ENCODE measurements at places on chromosomes 2 and 18.

DNA sequence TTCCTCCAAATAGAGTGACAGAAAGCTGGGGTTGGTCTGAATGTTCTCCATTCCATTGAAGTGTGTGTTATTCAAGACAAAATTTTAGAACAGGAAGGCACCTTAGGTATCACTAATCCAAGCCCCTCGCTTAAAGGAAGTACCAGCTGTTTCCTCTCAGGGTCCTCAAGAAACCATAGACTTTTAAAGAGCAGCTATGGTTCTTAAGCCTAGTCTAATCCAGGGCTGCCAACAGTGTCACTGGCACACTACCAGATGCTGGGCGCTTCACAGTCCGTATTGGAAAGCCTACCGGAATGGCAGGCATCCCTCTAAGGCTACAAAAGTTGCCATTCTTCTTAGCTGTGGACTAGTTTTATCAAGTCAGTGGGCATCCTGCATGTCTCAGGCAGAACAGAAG is 1.9 kb downstream of the NEMP2 start:
- no peak for DNase-seq

DNA sequence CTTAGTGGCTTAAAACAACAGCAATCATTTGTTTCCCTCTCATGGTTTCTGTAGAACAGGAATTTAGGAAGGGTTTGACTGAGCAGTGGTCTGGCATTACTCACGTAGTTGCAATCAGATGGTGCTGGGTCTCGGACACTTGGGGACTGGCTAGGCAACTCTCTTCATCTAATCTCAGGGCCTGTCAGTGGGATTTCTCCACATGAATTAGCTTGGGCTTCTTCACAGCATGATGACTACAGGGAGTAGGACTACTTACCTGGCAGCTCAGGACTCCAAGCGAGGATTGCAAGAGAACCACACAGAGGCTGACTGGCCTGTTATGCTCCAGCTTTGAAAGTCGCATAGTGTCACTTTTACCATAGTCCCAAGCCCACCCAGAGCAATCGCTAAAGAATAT is 125.1 kb downstream of the TTC27 start:
- DNase-seq, result no peak

DNA sequence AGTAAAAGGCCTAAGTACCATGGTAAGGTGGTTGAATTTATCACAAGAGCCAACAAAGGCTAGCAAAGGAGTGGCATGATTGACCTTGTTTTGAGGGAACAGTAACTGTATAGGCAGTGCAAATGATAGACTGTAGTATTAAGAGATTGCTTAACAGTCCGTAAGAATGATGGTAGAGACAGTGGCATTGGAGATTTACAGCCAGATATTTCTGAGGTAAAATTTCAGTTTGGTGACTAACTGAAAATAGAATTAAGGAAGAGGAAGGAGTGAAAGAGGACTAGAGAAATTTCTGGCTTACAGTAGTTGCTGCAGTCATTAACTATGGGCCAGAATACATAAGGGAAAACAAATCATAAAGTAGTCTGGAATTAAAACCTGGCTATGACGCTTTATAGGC is 4.4 kb upstream of the BAZ2B start:
- DNase-seq, result no peak

DNA sequence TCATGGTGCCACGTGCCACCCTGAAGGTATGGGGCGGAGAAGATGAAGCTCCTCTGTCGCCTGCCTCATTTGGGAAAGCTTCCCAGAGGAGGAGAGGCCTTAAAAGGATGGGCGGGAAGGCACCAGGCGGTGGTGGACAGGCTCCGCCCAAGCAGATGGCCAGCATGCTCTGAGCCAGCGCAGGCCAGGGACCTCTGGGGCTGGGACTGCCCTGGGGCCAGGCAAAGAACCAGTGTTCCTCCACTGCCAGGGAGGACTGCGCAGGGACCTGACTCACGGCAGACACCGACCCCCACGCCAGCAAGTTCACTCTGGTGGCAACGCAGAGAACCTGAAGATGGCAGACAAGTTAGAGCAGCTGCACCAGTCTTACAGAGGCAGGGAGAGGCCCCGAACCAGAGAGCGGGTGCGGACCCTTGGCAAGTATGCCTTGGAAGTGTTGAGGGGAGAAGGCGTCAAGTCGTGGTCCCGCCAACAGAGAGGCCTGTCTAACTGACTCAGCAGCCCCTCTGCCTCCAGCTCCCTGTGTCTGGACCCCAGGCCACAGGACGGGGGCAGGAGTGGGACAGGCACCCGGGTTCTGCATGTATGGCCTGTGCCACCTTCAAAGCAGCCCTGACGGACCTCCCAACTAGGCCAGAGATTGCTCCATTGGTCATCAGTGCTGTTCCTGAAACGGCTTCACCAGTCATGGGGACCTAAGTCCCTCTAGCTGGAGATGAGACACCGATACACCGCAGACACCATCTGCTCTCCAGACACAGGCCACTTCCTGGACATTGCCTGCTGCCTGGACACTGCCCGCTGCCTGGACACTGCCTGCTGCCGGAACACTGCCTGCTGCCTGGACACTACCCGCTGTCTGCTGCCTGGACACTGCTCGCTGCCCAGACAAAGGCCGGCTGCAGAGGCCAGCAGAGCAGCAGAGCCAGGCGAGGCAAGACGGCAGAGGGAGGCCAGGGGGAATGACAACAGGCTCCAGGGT is 124.7 kb downstream of the HDAC4 start:
- no peak for DNase-seq

DNA sequence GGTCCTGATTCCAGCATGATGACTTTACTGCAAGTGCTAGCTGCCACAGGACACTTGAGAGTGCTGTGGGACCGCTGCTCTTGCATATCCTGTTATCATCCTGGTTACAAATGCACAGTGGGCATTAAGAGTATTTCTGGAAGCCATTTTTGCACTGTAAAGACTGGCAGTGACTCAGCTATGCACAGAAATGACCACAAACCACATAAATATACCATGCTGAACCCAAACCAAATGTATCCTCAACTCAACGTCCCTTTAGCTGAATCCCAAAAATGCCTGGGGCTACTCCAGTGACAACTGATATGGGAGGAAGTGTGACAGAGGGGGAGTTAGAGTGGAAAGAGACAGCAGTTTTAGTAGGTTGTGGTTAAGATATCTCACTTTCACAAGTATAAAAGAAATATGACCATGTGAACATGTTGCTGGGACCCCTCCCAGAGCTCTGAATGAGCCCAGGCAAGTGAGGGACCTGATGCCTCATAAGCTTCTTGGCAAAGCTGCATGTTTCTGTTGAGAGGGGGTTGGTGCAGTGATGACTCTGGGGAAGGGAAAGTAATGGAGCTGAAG is 37.3 kb downstream of the RHBDD1 start:
- no peak for DNase-seq

DNA sequence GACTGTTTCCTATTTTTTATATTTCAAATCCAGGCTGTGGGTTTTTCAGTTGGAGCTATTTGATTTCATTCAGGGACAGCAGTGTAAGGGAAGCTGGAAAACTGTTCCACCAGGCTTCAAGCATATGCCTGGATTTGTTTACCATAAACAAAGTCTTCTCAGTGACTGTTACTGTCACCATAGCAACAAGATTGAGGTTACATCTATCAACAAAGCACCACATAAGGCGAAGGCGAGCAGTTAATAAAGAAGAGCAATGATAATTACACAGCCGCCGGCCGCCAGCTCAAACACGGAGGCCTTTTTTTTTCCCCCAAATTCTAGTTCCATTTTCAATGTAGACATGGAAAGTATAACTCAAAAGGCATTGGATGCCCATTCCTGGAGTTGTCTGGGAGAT is 553.7 kb upstream of the SYT4 start:
- DNase-seq, result no peak

DNA sequence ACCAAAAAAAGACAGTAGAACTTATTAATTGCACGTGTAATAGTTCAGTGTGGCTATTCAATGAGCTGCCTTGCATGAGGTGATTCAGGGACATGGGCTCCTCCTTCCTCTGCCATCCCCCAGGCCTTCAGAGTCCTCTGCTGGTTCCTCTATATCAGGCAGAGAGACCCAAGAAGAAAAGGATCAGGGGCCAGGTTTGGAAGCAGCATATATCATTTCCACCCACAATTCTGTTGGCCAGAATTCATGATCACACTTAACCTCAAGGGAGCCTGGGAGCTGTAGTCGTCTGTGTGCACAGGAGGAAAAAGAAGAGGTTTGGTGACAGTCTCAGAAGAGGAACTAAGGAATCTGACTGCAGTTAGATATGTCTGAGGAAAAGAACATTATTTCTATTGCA is 114.0 kb upstream of the GLS start:
- no peak for DNase-seq

DNA sequence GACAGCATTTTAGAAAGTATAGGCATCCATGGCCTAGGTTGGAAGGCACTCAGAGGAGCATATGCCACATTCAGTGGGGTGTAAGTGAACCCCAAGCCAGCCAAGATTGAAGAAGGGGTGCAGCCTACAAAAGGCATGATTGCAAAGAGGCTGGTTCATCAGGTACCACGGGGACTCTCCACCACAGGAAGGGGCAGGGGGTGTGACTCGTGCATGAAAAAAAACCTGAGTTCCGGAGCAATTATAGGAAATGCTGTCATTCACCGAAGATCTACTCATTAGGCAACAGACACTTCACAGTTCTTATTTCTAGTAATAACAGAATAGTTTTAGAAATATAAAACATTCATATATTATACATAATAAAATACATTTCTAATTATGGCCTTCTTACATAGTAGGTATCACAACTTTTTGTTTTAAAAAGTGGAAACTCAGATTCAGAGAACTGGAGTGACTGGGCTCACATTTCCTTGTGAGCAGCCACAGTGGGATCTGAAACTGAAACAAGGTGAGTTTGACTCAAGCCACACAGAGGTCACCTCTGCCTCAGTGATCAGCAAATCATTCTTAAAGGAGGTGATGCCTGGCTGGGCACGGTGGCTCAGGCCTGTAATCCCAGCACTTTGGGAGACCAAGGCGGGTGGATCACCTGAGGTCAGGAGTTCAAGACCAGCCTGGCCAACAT is 188.4 kb upstream of the GYPC start:
- no peak for DNase-seq

DNA sequence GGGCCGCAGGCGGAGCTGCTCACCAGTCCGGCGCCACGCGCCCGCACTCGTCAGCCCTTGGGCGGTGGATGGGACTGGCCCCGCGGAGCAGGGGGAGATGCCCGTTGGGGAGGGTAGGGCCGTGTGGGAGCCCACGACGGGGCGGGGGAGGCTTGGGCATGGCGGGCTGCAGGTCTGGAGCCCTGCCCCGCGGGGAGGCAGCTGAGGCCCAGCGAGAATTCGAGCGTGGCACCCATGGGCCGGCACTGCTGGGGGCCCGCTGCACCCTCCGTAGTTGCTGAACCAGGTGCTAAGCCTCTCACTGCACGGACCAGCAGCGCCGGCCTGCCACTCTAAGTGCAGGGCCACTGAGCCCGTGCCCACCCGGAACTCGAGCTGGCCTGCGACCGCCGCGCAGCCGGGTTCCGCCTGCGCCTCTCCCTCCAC is 182.4 kb upstream of the ERBB4 start:
- DNase-seq, result no peak

- DNase-seq, result no peak
These were observed 43.9 kb downstream of the PSD4 start for GRCh38 chr2:113217455-113218282.

- DNase-seq, result no peak
These were observed 254.4 kb downstream of the TWIST2 start for GRCh38 chr2:239102266-239102665.

DNA sequence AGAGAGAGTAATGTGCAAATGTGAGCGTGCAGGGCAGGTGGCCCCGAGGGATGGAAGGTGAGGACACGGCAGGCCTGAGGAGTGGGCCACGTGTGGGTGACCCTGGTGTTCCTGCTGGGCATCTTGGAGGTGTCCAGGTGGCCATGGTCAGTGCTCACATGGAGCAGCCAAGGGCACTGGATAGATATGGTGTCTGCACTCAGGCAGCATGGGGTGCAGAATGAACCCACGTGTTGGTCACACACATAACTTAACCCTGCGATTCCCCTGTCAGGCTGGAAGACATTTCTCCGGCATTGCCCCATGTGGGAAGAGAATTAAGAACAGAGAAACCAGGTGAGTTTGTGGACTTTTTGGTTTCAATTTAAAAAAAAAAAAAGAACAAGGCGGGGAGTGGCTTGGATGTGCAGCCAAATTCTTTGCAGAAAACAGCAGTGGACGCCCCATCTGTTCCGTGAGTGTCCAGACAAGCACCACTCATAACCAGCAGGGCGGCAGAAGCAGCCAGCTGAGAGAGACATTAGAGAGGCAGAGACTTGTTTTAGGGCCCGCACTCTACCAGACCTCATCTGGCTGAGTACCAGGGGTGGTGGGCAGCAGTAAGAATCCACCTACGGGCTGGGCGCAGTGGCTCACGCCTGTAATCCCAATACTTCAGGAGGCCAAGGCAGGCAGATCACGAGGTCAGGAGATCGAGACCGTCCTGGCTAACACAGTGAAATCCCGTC is 249.8 kb downstream of the ACKR3 start:
- no peak for DNase-seq

GRCh38 chr18:76499637-76500340 is 4.7 kb upstream of the ZNF516 start:
- no peak for DNase-seq

DNA sequence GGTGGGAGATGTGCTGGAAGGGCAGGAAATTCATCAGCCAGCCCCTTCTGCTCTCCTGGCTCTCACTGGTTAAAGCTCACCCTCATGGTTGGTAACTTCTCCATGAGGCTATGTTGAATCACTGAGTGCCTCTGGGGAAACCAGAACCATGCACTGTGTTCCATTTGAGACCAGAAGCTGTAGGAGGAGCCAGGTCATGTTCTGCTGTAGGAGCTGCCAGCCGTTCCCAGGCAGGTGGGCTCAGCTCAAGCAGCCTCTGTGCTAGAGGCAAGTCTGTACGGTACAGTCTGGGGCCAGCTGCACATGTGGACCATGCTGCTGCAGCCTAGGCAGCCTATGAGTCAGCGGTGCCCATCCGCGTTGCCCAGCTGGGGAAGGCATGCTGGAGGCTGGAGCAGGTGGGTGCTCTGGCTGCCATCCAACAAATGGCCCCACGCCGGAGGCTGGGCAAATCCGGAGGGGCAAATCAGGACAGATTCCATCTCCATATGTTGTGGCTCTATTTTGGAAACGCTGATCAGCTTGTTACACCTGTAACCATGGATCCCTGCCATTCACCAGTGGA is 22.0 kb upstream of the KCNF1 start:
- DNase-seq, result no peak

- no peak for DNase-seq
These were observed 1.6 kb downstream of the KCNE4 start for GRCh38 chr2:223053484-223054192.

- no peak for DNase-seq
These were observed 1.4 kb downstream of the ASB3 start for GRCh38 chr2:53785366-53785765.

- no peak for DNase-seq
These were observed 123.8 kb downstream of the KCTD1 start for GRCh38 chr18:26424428-26425147.

GRCh38 chr2:144471305-144472045 is 48.4 kb downstream of the ZEB2 start:
- DNase-seq, result no peak

- DNase-seq, result no peak
These were observed 51.9 kb downstream of the ASAP2 start for GRCh38 chr2:9258501-9258900.
